Fibroblast of skin of abdomen (primary cell): ENCODE measurements at places on chromosomes 2 and 18.

DNA sequence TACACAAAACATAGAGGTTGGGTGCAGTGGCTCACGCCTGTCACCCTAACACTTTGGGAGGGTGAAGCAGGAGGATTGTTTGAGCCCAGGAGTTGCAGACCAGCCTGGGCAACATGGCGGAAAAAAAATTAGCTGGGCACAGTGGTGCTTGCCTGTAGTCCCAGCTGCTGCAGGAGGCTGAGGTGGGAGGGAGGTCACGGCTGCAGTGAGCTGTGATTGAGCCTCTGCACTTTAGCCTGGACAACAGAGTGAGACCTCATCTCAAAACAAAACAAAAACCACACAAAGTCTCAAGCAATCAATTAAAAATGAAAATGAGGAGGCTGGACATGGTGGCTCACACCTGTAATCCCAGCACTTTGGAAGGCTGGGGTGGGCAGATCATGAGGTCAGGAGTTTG lies 4.9 kb downstream of the NOP58 start:
- no peak for DNase-seq

DNA sequence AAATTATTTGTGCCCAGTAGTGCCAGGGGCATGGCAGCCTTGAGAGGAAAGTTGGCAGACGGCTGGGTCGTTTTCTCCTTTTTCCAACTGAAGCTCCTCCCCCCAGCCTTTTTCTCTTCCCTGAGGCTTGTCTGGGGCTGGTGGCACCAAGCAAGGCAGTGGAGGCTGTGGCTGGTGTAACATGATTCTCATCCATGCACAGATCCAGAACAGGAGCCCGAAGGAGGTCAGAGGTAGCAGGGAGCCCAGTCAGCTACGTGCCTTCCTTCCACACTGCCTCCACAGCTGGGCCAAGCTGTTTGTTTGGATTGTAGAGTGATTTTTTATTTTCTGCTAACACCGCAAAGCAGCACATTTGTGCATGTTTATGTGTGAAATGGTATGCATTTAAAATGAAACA lies 170.3 kb upstream of the MGAT5 start:
- DNase-seq: no peak

- DNase-seq: no peak
Observed at GRCh38 chr2:121321476-121321875, 36.5 kb upstream of the TFCP2L1 start.

DNA sequence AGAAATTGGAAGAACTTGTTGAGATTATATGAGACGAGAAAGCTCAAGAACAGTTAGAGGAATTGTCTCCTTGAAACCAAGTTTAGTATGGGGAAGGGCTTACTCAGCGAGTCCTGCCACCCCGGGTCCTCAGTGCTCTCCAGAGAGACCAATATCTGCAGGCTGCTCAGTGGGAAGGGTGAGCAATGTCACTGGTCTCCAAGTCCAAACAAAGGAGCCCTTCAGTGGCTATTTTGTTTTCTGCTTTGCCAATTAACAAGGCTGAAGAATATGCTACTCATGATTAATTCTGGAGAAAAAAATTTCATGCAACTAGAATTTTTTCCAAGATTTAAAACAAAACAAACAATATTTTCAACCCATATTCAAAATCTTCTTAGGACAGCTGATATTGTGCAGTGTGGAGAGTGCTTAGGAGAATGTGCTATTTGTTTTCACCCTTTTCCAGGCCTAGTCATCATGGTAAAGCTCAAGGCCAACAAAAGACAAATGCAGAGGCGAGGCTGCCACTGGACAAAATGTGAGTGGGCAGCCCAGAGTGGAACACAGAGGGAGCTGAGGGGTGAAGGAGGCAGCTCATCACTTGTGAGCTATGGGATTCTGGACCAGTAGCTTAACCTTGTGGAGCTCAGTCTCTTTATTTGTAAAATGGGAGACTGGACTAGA lies 83.8 kb upstream of the TMEM17 start:
- no peak for DNase-seq

- DNase-seq: no peak
Observed at GRCh38 chr18:41576643-41577042, 378.4 kb upstream of the PIK3C3 start.

DNA sequence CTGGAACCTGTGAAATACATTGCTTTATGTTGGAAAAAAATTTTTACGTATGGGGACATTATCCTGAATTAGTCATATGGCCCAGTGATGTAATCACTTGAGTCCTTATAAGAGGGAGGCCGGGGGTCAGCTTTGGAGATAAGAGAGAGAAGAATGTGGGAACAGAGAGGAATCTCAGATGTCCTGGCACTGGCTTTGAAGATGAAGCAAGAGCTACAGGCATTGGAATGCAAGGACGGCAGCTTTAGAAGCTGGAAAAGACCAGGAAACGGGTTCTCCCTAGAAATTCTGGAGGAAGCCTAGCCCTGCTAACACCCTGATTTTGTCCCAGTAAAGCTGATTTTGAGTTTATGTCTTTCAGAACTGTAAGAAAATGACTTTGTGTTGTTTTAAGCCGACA lies 1129.9 kb upstream of the GYPC start:
- no peak for DNase-seq

- no peak for DNase-seq
Observed at GRCh38 chr2:158578703-158579330, 122.1 kb downstream of the PKP4 start.

DNA sequence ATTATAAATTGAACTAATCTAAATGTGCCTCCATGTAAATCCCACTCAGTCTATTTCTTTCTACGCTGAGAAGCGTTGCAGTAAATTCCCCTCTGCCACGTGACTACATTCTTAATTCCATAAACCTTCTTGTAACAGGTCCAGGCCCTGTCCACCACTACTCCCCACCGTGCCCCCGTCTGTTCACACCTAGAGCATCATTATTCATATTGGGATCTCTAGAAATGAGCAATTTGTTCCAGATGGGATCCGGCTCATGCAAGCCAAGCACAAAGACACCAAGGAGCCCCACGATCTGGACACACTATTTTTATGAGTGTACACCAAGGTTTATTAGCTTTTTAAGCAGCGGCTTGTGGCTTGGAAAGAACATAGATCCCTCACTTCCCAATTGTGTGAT lies 38.2 kb downstream of the BOLA3 start:
- DNase-seq: no peak

- no peak for DNase-seq
Observed at GRCh38 chr2:75088791-75089190, 110.5 kb downstream of the TACR1 start.
